ENCODE measurements at places on chromosomes 2 and 18.

DNA sequence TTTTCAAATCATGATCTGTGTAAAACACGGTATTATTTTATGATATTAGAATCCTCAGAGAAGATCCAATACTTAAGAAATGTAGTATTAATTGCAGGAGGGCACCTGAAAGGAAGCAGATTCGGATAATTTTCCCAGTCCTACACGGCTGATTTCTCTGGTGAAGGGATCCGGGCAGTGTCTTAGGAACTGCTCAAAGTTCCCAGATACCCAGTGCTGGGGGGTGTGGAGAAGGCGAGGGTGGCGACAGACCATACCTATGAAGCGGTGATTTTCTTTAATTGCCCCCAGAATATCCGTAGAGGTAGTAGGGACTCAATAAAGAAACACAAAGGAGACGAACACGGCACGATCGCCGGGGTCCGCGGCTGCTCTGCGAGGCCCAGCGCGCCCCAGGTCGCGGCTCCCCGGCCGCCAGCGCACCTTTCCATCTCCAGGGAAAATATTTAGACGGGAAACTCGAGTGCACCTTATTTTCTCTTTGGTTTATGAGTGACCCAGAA lies 1.4 kb upstream of the SOX11 start:
- DNase-seq = no peak

DNA sequence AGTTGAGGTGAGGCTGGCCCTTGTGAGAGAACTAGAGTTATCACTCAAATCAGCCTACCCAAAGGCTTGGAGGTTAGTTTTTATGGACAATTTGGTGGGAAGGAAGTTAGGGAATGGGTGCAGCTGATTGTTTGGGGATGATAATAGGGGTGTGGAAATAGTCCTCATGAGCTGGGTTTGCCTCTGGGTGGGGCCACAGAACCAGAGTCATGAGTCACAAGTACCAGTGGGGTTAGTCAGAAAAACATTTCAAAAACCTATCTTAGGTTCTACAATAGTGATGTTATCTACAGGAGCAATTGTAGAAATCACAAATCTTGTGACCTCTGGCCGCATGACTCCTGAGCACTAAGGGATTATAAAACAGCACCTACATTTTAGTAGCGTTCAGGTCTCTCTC lies 630.1 kb upstream of the PIK3C3 start:
- no peak for DNase-seq

DNA sequence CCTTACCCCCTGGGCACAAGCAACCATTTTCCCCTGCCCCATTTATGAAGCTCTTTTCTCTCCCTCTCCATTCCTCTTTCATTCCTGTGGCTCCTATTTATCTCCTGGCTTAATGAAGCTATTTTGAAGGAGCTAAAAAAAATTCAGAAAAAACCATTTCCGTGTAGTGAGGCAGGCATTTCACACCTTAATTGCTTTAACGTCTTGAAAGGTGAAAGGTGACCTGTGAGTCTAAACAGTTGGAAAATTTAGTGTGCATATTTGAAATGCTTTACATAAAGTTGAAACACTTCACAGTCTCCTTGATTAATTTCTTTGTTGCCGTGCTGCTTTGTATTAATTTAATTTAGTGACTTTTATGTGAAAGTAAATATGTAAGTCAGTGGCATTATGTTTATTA lies 83.6 kb downstream of the LTBP1 start:
- DNase-seq = no peak

DNA sequence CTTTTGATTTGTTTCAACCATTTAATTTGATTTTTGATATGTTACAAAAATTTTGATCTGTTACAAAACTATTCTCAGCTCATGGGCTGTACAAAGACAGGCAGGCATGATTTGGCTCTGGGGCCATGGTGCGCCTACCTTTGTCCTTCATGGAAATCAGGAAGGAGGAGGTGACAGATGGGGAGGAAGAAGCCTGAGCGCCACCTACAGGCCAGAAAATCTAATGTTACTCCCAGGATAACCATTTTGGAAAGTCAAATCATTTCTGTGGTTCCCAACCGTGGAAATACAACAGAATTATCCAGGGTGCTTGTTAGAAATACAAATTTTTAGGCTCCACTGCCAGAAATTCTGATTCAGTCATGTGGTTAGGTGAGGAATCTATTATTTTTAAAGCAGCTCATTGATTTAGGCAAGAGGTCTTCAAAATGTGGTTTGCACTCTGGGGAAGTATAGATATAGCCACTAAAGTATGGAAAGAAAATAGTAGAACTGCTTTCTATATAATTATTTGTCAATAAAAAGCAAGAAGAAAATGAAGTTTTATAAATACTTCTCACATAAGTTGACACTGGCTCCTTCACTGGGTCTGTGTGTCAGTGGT lies 93.9 kb downstream of the EVA1A start:
- DNase-seq = no peak

GRCh38 chr2:176967911-176968450 lies 244.6 kb upstream of the HNRNPA3 start:
- DNase-seq = no peak

GRCh38 chr2:38462121-38462661 lies 85.1 kb upstream of the ATL2 start:
- no peak for DNase-seq

GRCh38 chr2:178286636-178287035 lies 92.3 kb downstream of the OSBPL6 start:
- DNase-seq = no peak
